ENCODE measurements at places on chromosomes 2 and 18.

DNA sequence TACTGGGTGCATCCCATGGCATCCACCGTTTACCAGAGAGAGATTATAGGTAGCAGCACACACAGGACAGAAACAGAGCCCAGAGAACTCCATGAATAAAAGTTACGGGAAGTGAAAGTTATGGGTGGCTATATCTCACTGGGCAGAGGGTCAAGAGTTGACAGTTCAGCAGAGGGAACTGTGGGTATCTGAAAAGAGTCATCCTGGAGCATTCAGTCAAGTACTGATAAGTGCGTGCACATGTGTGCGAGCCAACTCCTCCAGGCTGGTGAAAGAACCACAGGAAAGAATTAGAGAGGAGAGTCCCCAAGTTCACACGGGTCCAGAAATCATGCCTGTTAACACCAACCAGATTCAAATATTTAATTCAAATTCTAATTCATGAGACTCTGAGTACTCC lies 1588.2 kb downstream of the LRP1B start:
- no peak for DNase-seq

DNA sequence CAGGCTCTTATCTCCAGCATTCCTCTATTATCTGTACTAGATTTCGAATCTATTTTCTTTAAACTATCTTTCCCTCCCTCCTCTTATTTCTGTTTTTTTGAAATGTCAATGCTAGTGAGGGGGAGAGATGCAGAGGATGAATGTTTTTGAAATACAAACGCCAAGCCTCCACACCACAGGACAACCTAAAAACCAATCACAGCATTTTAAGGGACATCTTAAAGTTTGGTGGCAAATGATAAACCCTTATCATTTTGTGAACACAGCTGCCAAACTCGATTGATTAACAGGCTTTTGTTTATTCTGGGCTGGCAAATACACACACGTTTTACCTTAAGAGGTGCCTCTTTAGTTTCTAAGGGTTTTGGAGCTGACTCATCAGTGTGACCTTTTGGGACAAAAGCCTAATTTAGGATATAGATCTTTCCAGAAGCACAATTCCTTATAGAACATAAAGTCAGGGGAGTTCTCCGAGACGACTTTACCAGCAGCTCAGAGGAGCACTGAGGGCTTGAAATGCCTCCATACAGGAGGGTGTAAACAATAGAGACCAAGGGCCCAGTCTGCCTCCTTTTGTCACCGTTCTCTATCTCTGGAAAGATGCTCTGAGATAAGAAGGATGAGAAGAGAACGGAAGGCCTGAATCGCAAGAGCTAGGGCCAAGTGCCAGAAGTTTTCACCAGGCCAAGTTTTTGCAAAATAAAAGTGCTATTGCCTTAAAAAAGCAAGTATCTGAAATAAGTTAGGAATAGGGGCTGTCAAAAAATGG lies 4.2 kb upstream of the MEIS1 start:
- DNase-seq: no peak

DNA sequence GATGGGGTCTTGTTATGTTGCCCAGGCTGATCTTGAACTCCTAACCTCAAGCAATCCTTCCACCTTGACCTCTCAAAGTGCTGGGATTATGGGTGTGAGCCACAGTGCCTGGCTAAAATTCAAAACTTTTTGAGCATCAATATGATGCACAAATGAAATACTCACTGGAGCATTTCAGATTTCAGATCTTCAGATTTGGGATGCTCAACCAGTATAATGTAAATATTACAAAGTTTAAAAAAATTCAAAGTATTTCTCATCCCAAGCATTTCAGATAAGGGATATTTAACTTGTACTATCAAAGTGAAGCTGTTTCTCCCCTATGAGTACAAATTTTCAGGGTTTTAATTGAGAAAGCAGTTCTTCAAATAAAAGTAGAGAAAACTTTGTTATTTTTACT lies 164.1 kb upstream of the CCDC68 start:
- no peak for DNase-seq

DNA sequence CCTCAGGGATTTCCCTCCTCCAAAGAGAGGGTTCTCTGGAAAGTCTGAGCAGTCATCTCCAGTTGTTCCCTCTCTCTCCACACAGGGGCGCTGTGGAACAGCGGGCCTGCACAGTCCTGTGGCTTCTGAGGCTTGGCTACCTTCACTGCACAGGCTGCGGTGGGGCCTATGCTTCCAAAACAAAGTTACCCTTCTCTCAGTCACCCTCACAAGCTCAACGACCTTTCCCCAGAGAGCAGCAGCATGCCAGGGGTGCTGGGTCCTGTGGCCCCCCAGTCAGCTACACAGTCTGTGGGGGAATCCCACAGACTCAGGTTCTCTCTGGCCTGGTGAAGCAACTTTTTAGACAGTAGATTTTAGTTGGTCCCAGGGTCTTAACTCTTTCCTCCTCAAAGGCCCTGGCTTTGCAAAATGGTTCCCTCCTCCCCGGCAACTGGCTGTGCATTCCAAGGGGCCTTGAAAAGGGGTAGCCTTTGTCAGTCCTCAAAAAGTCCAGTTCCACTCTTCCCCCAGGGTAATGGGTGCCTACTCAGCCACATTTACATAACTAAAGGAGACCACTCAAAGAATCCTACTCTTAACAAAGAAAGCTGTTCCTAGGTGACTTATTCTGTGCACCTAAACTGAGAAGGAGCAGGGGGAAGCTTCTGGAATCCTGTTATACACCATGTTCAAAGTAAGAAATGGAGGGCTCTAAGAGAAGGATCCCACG lies 14.9 kb downstream of the B3GNT7 start:
- DNase-seq: no peak

DNA sequence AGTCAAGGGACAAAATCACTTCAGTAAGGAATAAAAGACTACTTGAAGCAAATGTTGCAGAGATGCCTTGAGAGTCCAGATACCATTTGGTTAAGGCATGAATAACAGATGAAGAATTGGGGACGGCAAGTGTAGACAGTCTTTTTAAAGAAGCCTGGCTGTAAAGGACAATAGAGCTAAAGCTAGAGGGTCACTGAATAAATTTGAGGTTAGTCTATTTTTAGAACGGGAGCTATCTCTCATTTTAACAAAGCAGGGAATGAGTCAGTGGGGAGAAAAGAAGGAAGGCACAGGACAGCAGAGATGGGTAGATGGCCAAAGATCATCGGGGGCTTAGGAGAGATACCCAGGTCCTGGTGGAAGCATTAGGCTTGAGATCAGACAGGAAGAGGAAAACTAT lies 30.6 kb upstream of the CHN1 start:
- no peak for DNase-seq

DNA sequence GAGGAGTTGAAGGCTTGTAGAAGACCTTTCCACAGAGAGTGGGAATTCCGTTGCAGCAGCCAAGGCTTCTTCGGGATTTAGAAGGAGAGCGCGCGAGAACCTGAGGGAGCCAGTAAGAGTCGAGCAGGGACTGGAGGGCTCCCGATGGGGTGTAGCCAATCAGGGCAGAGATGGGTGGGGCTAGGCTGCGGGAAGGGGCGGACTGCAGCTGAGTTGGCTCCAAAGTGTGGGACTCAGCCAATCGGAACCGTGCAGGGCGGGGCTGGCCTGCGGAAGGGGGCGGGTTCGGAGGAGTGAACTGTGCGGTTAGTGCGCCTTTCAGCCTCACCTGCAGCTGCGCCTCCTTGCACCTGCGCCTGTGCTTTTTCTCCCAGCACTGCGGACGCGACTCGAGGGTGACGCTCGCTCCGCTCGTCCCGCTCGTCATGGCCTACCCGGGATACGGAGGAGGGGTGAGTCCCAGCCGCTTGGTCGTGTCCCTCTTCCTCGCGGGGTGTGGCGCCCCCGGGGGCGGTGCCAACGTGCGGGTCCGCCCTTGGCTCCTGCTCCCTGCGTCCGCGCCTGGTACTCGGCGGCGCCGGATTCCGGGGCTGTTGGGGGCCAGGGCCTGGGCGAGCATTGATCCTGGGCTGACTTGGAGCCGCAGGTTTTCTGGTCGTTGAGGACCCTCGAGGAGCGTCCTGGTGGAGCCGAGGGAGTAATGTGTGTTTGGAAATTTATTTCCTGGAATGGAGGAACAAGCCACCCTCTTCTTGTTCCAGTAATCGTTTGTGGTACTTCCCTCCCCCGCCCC lies at the start of gene GCA:
TSS of gene GCA (plus strand) at position 309 of the 793 bp plus-strand sequence. CDS start at position 426, 117 bp downstream.
- peak; percentile 99 for DNase-seq

DNA sequence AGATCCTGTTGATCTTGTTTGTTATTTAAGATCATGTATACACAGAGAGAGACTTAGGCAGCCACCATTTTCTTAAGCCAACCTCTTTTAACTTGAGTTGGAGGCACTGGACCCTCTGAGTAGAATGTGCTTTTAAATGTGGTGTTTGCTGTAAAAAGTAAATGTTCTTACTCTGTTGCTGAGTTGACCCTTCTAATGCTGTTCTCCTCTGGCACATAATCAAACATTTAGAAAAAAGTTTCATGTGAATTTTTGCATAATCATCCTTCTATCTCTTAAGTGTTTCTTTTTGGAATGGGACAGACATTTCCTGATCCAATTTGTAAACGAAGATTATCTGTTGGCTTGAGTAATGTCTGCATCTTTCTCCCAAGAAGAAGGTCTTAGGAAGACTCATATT lies 255.1 kb upstream of the ETAA1 start:
- no peak for DNase-seq

GRCh38 chr18:9379118-9379517 lies 44.5 kb downstream of the TWSG1 start:
- DNase-seq: no peak

DNA sequence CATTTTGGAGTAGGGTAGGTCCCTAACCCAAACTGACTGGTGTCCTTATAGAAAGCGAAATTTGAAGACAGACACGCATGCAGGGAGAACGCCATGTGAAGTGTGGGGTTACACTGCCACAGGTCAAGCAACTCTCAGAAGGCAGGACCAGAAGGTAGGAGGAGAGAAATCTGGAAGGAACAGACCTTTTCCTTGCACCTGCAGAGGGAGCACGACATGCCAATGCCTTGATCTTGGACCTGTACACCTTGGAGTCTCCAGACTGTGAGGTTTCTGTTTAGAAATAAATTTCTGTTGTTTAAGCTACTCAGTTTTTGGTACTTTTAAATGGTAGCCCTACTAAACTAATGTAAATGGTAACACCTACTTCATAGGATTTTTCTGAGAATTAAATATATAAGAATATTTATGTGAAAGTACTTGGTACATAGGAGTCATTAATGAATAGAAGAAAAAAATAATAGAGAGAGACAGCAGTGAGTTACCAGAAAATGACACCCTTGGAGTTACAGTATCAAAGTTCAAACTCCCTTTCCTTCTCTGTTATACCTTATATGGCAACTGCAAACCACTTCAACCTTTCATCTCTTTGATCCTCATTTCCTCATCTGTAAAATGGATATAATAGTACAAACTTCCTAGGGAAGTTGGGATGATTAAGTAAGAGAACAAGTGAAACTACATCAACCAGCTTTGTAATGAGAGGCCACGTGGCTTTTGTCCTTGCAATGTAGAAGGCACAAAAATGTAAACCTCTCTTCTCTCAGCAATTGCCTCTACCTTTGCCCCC lies 184.9 kb upstream of the PARD3B start:
- DNase-seq: no peak

DNA sequence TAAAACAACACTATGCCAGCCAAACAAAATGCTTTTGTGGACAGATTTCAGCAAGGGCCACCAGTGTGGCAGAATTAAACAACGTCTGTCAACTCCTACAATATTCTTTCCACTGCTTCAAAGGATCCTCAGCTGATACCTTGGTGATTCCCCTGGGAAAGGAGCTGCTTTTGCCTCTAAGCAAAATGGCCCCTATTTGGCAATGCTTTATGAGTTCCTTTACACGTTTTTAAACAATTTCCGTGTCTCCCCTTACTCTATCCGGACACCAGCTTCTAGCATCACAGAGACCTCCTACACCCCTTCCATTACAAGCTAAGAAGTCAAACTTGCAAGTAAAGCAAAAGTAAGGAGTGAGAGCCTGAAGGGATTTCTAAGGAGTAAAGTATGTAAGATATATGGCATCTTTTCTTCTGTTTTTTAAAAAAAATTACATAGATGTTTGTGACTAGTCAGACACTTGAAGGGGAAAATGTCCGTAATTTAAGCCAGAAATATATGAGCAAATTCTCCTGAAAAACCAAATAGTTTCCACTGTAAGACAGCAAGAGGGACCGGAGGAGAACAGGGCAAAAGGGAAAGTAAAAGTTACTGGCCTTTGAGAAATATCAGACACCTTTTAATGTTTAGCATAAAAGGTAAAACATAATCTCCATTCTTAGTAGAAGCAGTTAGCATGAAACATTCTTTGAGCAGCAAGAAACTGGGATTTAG lies 1.9 kb downstream of the SOS1 start:
- DNase-seq: no peak

DNA sequence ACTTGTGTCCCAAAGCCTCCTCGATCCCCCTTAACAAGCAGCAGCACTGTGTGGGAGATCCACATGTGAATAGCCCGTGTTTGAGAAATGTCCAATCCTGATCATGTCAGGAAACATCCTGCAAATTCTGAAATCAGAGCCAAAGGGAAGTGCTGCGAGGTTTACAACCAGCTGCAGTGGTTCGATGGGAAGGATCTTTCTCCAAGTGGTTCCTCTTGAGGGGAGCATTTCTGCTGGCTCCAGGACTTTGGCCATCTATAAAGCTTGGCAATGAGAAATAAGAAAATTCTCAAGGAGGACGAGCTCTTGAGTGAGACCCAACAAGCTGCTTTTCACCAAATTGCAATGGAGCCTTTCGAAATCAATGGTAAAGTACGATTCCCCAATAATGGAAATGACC lies at the start of gene MARCO:
TSS of gene MARCO (plus strand) at position 164 of the 400 bp plus-strand sequence. CDS start at position 271, 107 bp downstream.
- DNase-seq: no peak

DNA sequence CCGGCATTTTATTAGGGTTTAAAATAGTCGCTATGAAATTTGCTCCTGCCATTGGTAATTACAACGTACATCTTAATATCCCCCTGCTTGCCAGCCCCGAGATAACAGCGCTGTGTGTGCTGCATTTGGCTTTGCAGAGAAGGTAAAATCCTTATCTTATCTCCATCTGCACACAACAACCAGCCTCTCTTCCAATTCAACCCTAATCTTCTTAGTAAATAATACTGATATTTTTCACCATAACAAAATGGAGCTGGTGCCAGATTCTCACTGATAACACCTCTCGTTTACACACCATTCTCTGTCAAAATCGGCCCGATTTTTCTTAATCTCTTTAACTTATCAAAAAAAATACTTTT lies 61.4 kb upstream of the SIX3 start:
- no peak for DNase-seq

GRCh38 chr2:33806041-33806440 lies 206.9 kb upstream of the FAM98A start:
- no peak for DNase-seq

GRCh38 chr2:17272652-17273525 lies 245.4 kb downstream of the RAD51AP2 start:
- DNase-seq: no peak

- DNase-seq: no peak
These were observed 141.6 kb downstream of the ICOS start for GRCh38 chr2:204078003-204078698.

DNA sequence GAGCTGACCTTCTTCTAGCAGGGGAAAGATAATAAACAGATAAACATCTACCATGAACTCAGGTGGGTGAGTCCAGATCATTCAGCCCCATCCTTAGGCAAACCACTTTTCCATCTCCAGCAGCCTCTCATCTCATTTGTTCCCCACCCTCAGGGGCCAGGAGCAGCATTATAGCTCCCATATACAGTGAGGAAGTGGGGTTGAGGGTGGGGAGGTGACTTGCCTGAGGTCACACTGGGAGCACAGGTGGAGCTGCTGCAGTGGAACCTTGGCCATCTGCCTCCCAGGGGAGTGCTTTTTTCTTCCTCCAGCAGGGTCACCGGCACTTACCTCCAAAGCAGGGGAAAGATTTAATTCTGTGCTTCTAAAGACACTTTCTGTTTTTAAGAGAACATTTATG lies 212.5 kb upstream of the SMAD2 start:
- no peak for DNase-seq

All from activated CD8-positive, alpha-beta memory T cell treated with anti-CD3 and anti-CD28 coated beads for 24 hours (primary cell).